ENCODE measurements at places on chromosomes 1 and 21.

DNA sequence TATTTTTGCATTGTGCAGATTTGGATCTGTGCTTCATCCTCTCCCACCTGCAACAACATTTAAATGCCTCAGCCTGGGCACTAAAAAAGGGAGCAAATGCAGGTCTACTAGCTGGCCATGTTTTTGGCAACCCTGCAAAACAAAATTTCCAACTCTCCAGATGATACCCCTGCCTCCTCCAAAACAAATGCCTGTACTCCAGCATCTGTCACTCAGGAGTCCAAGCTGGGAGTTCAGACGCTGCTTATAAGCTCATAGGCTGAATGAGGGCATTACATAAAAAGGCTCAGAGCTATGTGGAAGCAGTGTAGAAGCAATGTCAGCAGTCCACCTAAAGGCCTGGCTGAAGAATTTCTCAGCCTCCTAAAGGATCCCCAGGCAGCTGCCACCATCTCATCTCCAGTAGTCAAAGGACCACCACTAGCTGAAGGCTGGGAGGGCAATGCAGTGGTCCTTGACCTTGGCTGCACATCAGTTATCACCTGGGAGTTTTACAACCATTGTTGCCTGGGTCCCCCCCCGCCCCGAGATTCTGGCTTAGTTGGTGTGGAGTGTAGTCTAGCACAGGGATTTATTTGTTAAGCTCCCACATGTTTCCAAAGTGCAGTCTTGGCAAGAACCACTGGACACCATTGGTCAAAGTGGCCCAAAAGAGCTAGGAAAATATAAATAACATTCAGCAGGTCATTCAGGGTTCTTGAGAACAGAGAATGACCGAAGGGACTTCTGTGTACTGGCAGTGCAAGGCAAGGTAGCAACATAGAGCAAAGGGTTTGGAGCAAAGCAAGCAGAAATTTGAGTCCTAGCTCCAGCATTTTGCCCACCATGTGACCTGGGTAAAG is 57.2 kb downstream of the ITPKB start:
- no peak for DNase-seq

GRCh38 chr1:219324629-219325367 is 151.1 kb downstream of the LYPLAL1 start:
- DNase-seq, result no peak

DNA sequence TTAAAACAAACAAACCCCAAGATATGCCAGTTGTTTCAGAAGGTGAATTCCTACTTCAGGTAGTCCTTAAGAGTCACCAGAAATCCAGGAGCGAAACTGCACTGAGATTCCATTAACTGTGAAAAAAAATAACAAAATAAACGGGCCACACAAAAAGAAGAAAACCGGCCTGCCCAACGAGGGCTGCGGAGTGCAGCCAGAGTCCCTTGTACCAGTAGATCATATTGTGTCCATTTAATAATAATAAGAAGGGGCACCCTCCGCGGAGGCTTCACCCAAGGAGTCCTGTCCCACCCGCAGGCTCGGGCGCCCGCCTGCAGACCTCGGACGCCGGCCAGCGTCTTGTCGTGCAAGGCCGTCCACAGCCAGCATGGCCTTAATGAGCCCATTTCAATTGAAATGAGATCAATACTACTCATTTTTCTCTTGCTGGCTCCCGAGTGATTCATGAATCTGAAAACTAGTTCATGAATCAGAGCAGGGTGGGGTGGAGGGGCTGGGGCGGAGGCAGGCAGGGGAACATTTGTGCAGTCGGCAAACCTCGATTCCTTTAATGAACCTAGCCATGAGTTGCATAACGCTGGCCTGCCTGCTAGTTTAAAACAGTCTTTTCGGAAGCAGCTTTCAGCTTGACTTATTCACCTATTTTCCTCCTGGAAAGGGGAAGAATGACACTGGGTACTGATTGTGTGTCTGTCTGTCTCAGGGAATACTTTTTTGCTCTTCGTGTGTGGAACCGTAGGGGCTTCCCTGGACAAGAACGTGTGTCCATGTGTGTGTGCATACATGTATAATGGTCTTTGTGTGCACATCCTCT is 113.1 kb upstream of the IRF2BP2 start:
- peak; percentile 80 for DNase-seq

DNA sequence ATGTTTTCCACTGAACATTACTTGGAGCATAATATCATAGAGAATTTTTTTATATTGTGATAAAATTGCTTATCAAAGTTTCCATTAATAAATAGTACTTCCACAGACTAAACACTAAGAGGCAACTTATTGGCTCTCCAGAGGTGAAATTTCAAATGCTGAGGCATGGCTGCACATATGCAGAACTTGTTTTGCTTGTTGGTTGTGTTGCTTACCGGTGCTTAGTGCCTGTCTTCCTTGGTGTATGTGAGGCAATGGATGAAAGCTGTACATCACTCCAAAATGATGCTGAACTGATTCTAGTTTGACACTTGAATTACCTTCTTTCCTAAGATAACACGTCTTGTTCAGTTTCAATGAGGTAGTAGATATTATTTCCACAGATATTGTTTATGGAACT is 29.8 kb upstream of the GPR52 start:
- no peak for DNase-seq

DNA sequence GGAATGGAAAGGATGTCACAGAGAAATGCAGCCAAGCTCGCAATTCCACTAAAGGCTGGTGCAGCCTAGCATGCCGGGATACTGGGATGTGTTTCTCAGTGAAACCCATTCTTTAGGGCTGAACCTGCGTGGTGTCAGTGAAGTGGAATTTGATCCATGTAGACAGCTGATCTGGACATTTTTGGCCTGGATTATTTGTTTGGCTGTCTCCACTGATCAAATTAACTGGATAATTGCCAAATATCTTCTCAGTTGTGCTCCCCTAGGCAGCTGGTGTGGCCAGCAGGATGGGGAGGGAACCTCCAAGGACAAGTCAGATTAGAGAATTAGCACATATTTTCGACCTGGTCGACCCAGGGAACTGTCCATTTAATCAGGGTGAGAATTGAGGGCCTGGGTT is 318.4 kb downstream of the RPS6KC1 start:
- DNase-seq, result no peak

All from body of pancreas (tissue), 4 donors.